ENCODE measurements at places on chromosomes 6 and 20.

DNA sequence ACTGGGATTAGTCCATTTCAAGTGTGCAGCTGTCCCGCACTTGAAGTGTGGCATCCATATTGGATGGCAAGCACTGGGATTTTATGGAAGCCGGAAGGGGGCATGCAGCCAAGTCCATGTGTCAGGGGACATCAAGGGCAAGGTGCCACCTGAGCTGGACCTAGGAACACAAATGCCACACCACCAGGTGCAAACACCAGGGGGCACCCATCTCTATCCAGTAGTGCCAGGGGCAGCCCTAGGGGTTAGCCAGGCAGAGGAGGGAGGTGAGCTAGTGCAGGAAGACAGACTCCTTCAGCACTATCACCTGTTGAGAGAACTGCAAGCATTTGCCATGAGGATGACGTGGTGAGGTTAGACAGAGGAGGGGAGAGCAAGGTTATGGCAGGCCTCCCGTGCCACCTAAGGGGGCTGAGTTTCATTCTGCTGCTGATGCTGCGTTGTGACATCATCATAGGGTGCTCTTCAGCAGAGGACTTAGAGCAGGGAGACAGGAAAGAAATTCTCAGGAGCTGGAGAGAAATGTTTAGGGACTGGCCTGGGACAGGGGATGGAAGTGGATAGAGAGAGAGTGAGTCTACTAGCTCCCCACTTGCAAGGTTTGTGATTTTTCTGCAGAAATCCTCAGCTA lies 192.6 kb upstream of the SLC24A3 start:
- no peak for DNase-seq

- no peak for DNase-seq
Observed at GRCh38 chr6:128483472-128484135, 36.8 kb downstream of the PTPRK start.

DNA sequence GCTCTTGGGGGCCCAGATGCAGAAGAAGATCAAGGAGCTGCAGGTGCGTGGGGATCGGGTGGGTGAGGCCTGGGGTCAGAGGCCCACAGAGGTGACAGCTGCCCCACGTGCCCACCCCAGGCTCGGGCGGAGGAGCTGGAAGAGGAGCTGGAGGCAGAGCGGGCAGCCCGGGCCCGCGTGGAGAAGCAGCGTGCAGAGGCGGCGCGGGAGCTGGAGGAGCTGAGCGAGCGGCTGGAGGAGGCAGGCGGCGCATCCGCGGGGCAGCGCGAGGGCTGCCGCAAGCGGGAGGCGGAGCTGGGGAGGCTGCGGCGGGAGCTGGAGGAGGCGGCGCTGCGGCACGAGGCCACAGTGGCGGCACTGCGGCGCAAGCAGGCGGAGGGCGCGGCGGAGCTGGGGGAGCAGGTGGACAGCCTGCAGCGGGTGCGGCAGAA lies 41.5 kb downstream of the MYH7B start:
- DNase-seq: no peak

GRCh38 chr6:144657691-144658090 lies 372.6 kb downstream of the UTRN start:
- DNase-seq: no peak

GRCh38 chr20:18001131-18001921 lies 32.5 kb downstream of the MGME1 start:
- DNase-seq: no peak

DNA sequence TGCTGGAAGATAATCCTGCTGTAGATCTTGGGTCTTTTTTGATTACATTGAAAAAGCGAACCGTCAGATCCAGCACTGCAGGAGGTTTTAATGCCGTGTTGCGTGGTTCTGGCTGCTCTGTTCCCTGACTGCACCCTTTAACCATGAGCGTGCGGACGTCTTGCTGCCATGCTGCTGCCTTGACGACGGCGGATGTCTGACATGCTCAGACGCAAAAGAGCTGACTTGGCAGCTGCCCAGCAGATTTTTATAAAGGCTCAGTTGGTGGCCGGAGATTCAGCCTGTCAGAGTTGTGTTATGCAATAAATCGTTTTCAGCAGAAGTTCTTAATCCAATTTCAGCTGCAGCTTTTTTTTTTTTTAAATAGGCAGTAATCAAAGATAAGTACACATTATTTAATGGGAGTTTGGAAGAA lies 119.4 kb downstream of the JARID2 start:
- peak; percentile 78 for DNase-seq

DNA sequence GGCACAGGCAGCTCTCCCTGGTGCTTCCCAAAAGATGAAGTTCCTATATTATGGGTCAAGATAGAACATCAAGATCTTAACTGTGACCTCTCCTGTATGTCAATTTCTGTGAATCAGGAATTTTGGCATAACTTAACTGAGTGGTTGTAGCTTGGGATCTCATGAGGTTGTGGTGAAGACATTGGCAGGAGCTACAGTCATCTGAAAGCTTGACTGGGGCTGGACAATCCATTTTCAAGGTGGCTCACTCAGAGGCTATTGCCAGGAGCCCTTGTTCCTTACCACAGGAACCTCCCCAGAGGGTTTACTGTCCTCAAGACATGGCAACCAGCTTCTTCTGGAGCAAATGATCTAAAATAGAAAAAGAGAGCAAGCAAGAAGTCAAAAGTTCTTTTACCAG lies 252.2 kb downstream of the ADGB start:
- DNase-seq: no peak

GRCh38 chr6:67952121-67952520 lies 683.0 kb upstream of the ADGRB3 start:
- DNase-seq: no peak

DNA sequence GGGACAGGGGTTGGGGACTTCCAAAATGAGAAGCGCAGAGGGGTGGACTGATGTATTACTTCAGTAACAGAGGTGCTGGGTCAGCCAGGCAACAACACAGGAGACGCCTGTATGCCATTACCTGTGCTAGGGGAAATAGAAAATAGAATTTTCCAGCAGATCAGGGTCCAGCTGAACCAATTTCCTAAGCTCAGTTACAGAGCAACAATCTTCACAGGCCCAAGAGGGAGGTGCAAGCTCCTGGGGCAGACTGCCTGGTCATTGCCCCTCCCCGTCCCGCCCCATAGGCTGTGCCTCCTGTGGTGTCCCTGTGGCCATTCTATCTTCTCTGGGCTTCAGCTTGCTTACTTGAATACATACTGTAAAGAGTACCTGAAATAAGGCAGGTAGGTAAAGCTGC lies 3.7 kb downstream of the KCNK5 start:
- DNase-seq: no peak

GRCh38 chr6:150741633-150742200 lies 123.8 kb upstream of the MTHFD1L start:
- peak; percentile 25 for DNase-seq

DNA sequence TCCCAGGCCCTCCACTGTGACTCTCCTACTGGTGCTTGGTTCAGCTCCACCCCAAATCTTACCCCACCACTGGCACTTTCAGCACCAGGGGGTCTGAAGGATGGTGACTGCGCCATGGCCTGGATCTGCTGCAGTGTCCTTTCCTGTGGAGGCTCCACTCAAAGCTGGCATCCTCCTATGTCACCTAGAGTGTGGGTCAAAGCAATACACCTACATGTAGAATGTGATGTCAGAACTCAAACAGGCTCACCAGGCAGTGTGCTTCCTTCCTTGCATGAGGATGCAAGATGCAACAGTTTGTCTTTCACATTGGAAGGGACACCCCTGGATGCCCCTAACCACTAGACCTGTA lies 32.8 kb upstream of the MICB start:
- no peak for DNase-seq

- no peak for DNase-seq
Observed at GRCh38 chr6:17035257-17036064, 66.4 kb upstream of the STMND1 start.

GRCh38 chr6:14927398-14927797 lies 318.5 kb upstream of the JARID2 start:
- DNase-seq: no peak

- DNase-seq: no peak
Observed at GRCh38 chr6:12929678-12930077, 213.1 kb downstream of the PHACTR1 start.

- DNase-seq: no peak
Observed at GRCh38 chr6:150201285-150201684, 58.4 kb downstream of the PPP1R14C start.

- no peak for DNase-seq
Observed at GRCh38 chr6:166365806-166366205, 16.9 kb downstream of the MPC1 start.

- DNase-seq: no peak
Observed at GRCh38 chr20:48706116-48706656, 121.6 kb downstream of the PREX1 start.

DNA sequence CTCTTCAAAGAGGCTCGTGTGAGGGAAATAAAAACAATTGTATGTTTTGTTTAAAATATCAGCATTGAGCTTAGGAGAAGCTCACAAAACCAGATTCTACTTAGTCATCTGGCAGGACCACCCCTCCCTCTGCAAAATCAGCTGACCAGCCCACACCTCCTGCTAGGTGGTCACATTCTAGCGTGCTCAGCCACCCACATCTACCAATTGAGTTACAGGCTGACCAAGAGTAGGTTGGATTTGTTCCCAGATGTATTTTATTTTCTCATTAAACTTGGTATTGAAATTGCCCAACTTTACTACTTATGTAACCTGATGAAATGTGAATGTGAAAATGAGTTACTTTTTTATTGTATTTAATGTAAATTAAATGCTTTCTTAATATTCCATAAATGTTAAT lies 56.2 kb downstream of the SLC22A2 start:
- no peak for DNase-seq

DNA sequence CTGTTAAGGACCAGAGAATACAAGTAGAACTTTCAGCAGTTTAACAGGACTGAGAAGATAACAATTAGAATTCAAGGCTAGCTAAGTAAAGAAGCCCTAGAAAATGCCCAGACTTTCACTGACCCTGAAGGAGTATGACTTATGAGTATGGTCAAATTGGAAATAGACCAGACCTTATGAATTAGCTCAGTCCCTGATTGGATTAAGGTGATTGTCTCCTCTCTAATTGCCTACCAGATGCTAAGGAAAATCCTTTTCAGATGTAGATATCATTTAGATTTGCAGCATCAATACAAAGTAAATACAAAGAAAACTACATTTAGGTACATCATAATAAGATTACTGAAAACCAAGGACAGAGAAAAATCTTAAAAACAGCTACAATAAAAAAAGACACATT lies 58.9 kb downstream of the CNR1 start:
- DNase-seq: no peak

- DNase-seq: no peak
Observed at GRCh38 chr6:16292942-16293341, 54.6 kb downstream of the GMPR start.

All from WERI-Rb-1 (cell line).